ENCODE measurements at places on chromosomes 7 and 10.

DNA sequence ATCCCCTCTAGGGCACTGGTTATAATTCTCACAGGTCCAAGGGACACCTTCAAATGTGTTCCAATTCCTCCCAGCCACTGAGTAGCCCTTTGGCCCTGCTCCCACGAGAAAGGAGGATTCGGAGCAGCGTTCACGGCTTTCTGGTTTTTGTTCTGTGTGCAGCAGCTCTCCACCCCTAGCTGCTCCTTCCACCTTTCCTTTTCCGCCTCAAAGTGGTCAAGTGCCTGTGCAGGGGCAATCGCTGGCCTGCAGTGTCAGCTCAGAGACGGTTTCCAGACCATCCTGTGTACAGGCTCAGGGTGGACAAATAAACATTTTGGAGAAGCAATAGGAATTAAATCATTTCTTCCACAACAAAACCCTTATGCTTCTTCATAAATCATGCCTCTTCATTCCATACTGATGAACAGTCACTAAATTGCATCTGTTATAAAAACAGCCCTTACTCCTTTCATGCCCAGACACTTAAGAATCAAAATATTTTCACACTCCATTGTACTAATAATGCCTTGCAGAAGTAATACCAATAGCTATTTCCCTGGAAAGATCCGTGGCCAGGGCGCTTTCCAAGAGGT lies 1.1 kb downstream of the KIAA1549 start:
- no peak for DNase-seq

DNA sequence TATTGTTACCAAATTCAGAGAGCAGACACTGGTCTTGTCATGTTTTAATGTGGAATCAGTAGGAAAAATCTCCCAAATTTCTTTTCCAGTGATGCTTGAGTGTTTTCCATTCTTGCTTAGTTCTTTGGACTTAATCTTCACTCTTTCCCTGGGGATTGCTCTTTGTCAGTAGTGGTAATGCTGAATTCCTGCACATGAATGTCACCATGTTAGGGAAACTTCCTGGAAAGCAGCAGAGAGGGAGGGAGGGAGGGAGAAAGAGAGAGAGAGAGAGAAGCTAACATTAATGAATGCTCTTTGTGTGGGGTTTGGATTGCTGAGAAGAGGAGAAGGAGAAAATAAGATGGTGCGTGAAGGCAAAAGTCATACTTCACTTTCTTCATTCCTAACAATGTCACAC lies 295.3 kb upstream of the COBL start:
- DNase-seq, result no peak

- DNase-seq, result no peak
Observed at GRCh38 chr10:79610601-79611191, at the start of gene SFTPA1. SFTPA1 (plus strand) TSS chr10:79610939; CDS start chr10:79611826, 887 bp downstream.

DNA sequence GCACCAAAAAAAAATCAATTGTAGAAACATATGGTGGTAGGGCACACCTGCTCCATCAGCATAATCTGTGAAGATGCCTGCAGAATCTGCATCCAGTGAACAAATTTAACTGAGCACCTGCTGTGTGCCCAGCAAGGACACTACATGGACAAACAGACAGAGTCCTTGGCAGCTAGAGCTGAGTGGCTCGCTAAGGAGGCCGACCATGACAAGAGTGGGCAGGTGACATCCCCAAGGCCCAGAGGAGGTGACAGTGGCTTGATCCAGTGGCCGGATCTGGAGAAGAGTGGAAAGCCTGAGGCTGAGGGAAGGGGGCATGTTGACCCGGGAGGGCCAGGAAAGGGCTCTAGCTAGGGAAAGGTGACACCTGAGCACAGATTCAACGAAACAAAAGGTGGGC lies 68.1 kb downstream of the MAD1L1 start:
- no peak for DNase-seq

GRCh38 chr7:86776136-86776535 lies 132.4 kb downstream of the GRM3 start:
- DNase-seq, result no peak

DNA sequence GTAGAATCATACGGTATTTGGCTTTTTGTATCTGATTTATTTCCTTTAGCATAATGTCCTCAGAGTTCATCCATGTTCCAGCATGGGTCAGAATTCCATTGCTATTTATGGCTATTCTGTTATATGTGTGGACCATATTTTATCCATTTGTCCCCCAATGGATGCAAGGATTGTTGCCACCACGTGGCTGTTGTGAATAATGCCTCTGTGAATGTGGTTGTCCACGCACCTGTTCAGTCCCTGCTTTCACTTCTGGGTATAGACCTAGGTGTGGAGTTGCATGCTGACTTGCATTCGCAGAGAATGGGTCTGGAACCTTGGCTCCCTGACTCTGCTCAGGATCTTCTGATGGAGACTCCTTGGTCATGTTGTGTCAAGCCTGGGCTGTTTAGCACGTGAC lies 199.9 kb downstream of the CAMK1D start:
- no peak for DNase-seq

GRCh38 chr10:127875916-127876315 lies 16.8 kb downstream of the CLRN3 start:
- no peak for DNase-seq

DNA sequence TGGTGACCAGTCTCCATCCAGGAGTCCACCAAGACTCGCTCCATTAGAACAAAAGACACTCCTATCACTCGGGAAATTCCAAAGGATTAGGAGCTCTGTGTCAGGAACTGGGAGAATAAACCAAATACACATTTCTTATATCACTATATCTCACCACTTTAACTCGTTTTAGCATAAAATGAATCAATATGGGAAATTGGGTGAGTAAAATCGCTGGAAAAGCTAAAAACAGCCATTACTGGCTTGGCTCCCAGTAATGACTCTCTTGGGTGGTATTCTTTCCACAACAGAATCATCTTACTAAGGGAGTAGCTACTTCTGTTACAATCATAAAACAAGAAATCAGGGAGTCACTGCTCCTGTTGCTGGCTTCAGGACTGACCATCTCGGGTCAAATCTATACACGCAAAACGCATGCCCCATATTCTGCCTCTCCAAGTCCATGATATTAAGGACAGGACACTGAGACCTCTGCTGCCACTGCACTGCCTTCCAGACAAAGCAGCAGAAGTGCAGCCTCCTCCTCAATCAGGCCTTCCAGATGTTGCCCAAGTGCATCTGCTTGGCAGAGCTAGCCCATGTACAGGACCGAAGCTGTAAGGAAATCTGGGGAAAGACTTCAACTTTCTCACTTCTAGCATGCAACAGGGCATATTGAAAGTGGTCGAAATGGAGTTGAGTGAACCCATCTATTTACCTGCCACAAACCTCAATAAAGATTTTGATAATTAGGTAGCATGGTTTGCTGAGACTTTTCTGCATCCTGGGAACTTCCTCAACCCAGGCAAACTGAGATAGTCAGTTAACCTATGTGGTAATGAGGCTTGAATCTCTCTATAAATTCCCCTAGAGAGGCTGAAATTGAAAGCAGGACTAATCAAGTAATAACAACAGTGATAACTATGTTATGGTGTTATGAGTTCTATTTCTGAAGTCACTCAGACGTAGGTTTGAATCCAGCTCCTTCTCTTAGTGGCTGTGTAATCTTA lies 14.4 kb upstream of the PANK1 start:
- DNase-seq, result no peak

GRCh38 chr7:115953592-115954255 lies 76.8 kb downstream of the TFEC start:
- no peak for DNase-seq

DNA sequence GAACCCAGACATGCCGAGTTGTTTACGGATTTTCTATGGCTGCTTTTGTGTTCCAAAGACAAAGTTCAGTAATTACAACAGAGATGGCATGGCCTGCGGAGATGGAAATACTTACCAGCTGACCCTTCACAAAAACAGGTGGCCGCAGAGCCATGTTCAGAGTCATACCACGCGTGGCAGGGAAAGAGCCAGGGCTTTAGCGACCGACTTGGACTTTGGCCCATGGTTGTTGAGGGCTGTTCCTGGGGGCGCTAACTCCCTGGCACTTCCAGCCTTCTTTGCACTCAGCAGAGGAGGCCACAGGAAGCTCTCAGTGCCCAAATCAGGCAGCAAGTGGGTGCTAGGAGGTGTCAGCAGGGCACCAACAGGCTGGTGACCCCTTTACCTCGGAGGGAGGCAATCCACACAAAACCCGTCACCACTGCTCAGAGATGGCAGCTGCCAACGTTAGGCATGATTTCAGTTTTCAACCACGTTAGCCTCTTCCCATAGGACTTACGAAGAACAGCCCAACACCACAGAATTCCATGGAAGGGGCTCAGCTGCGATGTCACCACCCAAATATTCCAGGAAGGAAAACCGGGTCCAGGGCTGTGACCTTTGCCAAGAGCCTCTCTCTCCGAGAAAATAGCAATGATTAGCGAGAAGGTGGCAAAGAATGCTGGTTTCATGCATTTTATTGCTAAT lies 21.4 kb upstream of the CNPY1 start:
- no peak for DNase-seq

DNA sequence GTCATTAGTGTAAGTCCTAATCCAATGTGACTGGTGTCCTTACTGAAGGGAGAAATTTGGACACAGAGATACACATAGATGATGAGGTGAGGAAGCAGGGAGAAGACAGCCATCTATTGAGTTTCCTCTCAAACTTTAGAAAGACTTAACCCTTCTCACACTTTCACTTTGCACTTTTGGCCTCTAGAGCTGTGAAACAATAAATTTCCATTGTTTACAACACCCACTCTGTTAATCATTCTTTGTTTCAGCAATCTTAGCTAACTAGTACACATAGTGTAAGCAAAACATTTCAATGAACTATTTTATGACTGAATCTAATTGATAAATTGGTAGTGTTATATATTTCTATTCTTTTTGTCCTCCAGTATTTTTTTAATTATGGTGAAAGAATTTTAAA lies 1092.8 kb upstream of the POT1 start:
- no peak for DNase-seq

DNA sequence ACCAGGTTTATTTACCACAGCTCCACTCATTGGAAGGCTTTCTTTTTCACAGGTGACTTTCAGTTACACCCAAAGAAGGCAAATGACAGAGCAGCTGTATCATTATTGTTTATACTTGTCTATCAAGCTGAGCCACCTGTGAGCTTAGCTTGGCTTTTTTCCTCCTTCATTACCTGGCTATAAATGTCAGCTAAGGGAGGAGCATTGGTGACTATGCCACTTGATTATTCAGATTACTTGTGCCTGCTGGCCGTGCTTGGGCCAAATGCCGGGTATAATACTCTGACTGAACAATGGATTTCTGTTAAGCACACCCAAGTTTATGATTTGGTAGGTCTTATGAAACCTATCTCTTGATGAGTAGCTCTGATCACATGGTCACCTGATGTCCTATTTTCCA lies 9.9 kb upstream of the GNAT3 start:
- DNase-seq, result no peak

DNA sequence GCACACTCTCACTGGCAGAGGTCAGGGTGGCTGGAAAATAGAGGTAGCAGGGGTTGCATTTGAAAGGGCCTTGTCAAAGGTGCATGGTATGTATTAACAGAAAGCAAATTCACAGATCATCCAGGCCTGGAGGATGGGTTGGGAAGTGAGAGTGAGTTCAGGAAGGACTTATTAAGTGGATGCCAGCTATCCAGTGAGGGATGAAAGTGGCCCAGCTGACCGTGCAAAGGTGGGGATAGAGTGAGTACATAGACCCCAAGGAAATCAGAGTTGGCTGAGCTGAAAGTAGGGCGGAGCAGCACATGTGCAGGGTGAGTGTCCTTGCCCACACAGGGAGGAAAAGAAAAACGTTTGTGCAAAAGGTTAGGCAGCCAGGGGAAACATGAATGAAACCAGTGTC lies 58.1 kb downstream of the HECW1 start:
- no peak for DNase-seq

DNA sequence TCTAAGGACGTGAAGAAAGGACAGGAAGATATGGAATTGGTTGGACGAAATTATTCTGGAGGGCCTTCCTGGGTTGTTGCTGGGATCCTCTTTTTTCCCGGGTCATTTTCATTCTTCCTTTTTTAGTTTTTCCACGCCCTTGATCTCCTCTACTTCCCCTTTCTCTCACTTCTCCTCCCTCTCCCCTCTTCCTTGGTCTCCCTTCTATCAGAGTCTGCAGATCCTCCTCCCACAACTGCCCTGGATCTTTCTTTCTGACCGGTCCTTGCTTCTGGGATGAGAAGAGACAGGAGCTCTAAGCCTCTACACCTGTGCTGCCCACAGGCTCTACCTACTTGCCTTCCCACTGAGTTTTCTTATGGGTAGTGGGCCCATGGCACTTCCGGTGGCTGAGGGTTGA lies 103.7 kb upstream of the RELN start:
- no peak for DNase-seq

DNA sequence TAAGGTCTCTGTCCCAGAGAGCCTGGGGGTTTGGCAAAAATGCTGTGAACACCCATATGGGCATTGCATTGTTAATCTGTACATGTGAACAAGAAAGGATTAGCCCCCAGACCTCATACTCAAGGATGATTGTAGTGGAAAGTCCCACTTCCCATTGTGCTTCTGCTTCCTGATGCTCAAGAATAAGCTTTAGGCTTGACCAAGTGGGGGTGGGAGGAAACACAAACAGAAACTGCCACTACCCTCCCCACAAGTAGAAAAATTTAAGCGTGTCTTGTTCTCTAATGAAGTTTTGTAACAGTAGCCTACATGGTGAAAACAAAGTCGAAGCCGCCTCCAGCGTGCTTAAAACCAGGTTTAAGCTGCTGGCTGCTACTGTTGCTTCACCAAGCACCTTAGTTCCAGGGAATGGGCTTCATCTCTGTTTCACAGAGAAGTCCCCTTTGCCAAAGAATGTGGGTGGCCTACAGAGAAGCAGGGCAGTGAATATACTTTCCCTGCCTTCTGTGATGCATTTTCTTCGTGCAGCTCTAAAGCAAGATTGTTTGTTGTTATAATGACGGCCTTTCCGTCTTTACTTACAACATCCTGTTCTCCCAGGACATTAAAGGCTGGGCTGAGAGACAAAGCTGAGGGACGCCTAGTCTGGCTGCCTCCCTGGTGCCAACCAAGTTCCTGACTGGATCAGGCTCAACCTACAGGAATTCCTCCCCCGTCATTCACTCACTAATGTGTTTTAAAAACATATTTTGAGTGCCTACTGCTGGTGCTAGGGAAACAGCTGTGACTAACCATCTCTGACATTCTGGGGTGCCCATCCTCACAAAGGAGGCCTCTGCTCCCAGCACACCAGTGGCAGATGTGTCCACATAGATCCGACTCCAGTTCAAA lies 32.1 kb upstream of the CCSER2 start:
- no peak for DNase-seq

GRCh38 chr7:100400656-100401055 lies 27.4 kb downstream of the PILRA start:
- DNase-seq, result no peak

GRCh38 chr7:111045449-111045848 lies 45.5 kb upstream of the LRRN3 start:
- DNase-seq, result no peak

- no peak for DNase-seq
Observed at GRCh38 chr7:108265007-108265406, 134.8 kb upstream of the LAMB4 start.

Measured in activated CD4-positive, alpha-beta T cell treated with anti-CD3 and anti-CD28 coated beads, Interleukin-2, Interleukin-4, amounts not matched to agents 100 ng/mL and 50 ng/mL, durations not matched to agents 16 hours and 8 hours (primary cell).